RKO (cell line): ENCODE measurements at places on chromosomes 2 and 18.

DNA sequence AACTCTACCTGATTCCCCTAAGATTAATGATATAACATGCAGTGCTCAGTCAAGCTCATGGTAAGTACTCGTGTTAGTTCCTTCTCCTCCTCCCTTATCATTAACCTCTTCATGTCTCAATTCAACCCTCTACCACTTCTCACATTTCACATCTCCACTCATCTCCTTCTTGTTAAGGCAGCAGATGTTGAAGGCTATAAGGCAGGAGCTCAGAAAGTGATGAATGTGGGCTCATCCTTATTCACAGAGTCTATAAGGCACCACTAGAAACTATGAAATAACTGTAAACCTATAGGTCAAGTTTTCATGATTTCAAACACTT, 56.0 kb downstream of the CLHC1 start:
- DNase-seq = no peak

GRCh38 chr2:66462501-66462825, 27.5 kb downstream of the MEIS1 start:
- no peak for DNase-seq

DNA sequence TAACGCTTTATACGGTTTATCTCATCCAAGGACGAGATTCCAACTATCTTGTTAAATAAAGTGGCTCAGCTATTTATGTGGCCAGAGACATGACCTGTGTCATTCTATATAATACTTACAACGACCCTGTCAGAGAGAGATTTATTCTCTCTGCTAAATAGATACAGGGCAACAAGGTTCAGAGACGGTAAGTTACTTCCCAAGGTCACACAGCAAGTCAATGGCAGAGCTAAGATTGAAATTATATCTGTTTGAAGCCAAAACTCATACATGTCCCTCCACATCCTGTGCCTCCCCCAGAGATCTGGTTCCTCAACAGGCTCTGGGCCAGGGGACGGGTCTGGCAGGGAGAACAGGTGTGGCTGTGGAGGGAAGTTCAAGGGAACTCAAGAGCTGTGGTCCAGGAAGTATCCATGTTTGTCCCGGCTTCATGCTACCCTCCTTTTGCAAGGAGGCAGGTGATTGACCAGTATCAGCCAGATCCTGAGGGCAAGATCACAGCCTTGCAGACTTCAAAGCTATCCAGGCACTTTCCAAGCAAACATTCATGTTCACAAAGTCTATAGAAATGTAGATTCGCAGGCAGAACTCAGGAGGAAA, 99.8 kb downstream of the CAPN13 start:
- no peak for DNase-seq

GRCh38 chr2:162315938-162316337, 2.5 kb downstream of the IFIH1 start:
- no peak for DNase-seq

- DNase-seq = peak; percentile 45
These were observed 1.9 kb downstream of the BMPR2 start for GRCh38 chr2:202378001-202378400.

DNA sequence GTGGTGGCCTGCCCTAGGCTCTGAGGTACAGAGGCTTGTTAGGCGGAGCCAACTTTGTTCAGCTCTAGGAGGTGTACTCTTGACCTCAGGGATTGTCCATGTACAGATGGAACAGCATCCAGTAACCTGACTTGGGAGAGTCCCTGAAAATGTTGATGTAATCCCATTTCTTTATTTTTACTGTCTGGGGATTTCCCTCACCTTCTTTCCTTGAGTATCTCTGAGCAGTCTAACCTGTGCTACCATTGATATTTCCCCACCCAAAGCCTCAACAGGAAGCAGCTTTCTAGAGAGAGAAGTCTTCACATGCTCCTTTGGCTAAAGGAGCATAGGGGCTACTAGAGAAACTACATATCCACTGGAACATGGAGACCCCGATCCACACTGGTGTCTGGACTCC, 10.4 kb downstream of the IL36A start:
- no peak for DNase-seq

DNA sequence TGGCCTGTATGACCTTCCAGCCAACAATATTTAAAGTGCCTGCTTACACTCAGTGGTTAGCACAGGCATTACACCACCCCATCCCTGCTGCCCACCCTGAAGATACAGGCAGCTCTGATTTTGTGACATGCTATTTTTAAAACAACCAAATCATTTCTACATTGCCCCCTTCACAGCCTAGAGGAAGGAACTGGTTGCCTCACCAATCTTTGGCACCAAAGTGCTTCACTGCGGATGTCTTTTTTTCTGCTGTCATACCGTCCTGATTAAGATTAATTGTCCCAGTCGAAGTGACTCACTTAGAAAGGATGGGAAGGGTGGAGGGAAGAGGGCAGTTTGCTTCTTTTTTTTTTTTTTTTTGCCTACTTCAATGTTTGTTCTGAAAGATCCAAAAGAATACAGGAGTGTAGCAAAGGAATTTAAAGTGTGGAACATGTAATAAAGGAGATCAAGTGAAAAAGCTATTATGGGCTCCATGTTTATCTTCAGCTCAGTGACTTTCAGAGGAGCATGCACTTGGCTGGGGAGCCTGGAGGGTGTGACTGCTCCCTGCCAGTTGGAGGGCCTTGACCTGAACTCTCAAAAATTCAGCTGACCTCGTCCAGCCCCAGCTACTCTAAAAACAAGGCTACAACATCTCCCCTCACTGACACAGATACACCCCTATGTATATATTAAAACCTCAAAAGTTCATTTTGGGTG, 501.1 kb upstream of the TNP1 start:
- no peak for DNase-seq

DNA sequence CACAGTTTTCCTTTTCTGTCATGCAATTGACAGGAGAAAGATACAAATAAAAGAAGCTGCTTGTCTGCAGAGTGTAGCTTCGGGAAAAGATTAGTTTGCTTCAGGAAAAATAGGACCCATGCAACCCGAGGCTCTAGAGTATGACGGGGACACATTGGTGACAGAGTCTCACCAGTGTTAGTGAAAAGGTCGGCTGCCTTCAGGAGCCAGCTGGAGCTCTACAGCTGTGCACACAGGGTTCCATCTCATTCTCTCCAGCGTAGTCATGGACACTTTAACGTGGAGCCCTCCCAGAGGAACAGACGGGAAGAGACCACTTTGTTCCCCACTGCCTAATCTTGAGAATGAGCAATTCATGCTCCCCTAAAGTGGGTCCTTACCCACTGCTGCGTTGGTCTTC, 42.9 kb downstream of the FECH start:
- no peak for DNase-seq

GRCh38 chr2:198077477-198077876, 273.1 kb downstream of the PLCL1 start:
- DNase-seq = no peak

- no peak for DNase-seq
These were observed 18.7 kb upstream of the ATOH8 start for GRCh38 chr2:85734942-85735608.

DNA sequence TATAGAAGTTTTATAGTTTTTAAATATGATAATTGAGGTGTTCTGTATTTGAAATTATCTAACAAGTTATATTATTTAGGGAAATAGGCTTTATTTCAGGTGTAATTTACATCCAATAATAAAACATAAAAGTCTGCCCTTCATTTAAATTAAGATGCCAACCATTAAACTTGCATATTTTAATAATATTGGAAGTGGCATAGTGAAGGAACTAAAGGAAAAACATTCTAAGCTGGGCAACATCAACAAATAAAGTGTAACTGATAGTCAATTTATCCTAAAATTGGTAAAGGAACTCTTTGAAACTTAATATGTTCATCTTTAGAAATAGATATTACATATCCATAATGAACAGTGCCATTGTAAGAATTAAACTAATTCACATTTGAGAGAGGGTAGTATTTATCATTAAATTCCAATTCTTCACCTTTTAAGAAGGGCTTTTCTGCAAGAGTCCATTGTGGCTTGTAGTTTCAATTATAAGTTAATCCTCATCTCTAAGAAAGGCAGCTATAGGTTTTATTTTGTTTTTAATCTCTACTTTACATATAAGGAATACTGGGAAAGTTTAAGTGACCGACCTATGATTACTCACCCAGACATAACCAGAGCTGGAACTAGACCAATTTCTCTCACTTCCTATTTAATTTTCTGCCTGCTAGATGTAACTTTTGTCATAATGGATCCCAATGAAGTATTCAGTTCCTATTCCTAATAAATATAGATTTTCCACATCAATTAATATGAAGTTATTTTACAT, 401.6 kb downstream of the XIRP2 start:
- DNase-seq = peak; percentile 40

- DNase-seq = no peak
These were observed 36.8 kb downstream of the RNU4ATAC start for GRCh38 chr2:121567452-121567851.

DNA sequence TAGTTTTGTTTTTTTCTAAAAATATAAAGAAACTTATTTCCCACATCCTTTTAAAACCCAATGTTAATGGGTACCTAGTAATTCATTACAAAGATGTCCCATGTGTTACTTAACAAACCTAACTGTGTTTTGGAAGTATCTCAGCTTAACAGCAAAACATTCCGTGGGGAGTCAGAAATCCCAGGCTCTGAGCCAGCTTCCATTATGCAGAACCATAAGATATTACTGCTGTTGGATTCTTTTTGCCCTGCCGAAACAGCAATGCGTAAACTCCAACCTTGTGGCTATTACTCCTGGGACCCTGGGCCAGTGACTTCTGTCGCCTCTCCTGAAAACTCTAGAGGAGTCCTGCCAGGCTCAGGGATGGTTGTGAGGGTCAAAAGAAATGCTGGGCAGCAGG, 174.1 kb downstream of the UXS1 start:
- DNase-seq = no peak

DNA sequence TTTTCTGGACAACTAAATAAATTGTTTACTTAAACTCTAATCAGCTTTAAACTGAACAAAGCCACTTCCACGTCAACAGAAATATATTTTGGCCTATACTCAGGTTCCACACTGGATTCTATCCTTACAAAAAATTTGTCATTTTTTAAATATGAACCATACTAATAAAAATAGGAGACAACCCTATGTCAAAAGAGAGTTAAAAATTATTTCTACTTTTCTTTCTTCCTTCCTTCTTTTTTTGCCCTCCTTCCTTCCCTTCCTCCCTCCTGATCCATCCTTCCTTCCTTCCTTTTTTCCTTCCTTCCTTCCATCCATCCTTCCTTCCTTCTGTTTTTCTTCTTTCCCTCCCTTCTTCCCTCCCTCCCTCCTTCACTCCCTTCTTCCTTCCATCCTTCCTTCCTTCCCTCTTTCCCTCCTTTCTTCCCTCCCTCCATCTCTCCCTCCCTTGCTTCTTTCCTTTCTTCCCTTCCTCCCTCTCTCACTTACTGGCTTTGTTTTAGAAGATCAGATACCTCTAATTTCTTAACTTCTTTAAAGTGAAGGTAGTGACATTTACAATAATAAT, 1444.9 kb downstream of the DPP10 start:
- no peak for DNase-seq

- DNase-seq = no peak
These were observed 292.8 kb downstream of the EN1 start for GRCh38 chr2:118554616-118555015.

DNA sequence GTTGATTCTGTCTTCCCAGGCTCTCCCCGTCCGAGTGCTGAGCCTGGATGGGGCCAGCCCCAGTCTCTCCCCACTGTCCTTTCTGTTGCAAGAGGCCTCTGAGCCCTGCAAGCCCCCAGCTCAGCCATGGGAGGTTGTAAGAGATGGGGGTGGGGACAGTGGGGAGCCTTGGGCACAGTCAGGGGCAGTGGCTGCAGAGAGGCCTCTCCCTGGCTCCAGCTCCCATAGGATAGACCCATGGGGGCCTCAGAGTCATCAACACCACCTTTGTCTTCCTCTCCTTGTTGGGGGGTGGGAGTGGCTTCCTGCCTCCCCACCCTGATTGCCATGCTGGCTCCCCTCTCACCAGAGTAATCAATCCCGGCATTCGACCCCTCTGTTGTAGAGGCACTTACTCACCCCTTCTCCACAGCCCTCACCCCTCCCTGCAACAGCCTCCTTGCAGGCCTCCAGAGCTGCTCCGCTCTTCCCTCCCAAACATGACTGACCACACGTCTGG, 37.5 kb upstream of the NPAS2 start:
- no peak for DNase-seq

GRCh38 chr2:145931781-145932395, 1412.0 kb upstream of the ZEB2 start:
- DNase-seq = no peak

- DNase-seq = no peak
These were observed 126.4 kb upstream of the CTDP1 start for GRCh38 chr18:79553154-79553553.

DNA sequence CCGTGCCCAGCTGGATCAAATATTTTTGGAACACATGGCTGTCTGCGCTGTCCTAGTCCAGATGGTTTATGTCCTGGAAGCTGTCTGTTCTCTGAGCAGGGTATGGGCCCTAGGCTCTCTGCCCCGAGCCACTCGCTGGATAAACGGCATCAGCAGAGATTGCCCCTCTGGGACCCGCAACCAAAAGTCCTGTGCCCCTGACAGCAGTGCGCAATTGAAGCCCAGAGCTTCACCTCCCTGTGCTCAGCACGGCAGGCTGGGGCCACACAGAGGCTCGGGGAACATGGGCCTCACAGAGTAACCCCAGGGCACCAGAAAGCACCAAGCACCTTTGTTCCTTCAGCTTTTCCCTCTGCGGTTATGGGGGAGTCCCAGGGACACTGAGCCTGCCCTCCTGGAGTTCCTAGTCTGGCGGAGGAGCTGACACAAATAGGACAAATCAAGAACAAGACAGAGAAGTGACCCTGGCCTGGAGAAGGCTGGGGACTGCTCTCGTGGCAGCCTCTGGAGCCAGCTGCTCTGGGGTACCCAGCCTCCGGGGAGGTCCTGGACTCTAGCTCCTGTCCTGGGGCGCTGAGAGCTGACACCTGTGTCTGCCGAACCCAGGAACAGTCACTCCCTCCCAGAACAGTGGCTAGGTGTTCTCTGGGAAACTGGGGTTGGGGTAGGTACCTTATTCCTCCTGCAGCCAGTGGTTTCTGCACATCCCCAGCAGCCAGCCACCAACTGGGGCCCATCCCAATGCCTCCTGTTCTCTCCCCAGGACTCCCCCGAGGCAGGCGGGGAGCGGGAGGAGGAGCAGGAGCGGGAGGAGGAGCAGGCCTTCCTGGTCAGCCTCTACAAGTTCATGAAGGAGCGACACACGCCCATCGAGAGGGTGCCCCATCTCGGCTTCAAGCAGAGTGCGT, 12.3 kb downstream of the ARID5A start:
- no peak for DNase-seq

DNA sequence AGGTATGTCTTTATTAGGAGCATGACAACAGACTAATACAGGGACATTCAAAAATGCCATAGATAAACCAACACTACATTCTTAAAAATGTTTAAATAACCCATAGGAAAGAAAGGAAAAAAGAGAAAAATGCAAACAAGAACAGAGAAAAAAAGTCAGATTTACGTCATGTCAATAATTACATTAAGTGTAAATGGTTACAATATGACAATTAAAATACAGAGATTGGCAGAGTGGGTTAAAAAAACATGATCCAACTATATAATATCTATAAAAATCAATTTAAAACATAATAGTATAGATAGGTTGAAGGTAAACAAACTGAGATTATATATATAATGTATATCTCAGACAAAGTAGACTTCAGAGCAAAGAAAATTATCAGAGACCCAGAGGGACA, 255.8 kb downstream of the ANAPC1 start:
- DNase-seq = no peak
